NCI-H2081 (cell line): ENCODE measurements at places on chromosomes 3 and 15.

DNA sequence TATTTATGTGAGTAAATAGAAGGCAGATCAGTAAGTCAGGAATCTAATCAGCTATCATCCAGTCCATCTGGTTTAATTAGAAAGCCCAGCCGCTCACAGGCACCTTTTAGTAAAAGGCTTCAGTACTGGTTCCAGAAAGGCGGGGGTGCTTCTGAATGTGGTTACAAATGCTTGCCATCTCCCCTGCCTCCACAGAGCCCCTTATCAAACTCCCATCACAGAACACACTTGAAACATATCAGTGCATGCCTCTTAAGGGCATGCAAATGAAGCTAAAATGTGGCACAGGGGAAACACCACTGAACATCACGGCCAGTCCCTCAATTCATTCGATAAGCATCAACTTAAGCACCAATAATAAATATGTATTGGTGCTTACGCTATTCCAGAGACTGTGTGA lies 261.4 kb downstream of the RORA start:
- no peak for DNase-seq

GRCh38 chr3:144502402-144502801 lies 530.8 kb downstream of the DIPK2A start:
- DNase-seq: no peak

DNA sequence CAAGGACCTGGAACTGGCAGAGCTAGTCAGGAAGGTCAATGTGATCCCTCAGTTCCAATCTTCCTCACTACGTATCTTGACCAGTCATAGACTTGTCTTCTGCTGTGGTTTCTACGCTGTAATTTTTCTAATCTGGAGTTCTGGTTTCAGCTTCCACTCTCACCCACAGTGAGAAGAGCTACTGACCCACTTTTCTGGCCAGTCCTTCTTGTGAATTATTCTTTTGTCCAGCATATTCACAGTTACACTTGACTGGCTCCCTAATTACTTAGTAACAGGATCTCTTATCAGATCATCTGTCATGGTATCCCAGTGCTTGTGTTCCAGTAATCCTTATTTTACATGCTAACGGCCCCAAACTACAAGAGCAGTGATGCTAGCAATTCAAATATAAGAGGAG lies 72.4 kb upstream of the MME start:
- DNase-seq: no peak

- no peak for DNase-seq
Measured at GRCh38 chr3:78908236-78908635, 859.6 kb downstream of the ROBO1 start.
